ENCODE measurements at places on chromosomes 6 and 20. TPM values are rescaled to one million over a fixed set of nuclear protein-coding genes. Genes with fewer than 3 reads are reported as not detected.

The MOG gene
- total RNA-seq: not detected

The VNN1 gene
- total RNA-seq: 41.6 TPM

The C6orf58 gene
- total RNA-seq: not detected

The MLN gene
- not detected for total RNA-seq
